Liver (tissue), 10 donors: ENCODE measurements at places on chromosomes 2 and 18.

- no peak for DNase-seq
These were observed 28.2 kb downstream of the SIX2 start for GRCh38 chr2:44980751-44981713.

DNA sequence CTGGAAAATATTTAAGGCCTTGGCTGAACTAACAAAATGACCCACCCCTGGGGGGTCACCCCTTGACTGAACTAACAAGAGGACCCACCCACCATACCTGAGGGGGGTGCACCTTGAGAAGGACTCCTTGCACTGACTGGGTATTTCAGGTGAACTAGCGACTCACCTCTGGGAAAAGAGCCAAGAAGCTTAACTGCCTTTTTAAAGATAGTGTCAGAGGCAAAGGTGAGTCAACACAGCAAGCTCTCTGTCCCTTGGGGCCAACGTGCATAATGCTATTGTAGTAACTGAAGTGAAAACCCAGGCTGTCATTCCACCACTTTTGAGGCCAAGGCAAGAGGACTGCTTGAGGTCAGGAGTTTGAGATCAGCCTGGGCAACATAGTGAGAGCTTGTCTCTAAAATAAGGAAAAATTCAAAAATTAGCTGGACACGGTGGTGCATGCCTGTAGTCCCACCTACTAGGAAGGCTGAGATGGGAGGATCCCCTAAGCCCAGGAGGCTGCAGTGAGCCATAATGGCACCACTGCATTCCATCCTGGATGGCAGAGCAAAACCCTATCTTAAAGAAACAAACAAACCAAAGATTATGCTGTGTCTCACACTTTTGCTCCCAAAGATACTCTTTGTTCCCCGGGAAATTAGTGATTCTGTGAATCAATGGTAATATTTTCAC is 36.4 kb upstream of the ZCCHC2 start:
- no peak for DNase-seq

DNA sequence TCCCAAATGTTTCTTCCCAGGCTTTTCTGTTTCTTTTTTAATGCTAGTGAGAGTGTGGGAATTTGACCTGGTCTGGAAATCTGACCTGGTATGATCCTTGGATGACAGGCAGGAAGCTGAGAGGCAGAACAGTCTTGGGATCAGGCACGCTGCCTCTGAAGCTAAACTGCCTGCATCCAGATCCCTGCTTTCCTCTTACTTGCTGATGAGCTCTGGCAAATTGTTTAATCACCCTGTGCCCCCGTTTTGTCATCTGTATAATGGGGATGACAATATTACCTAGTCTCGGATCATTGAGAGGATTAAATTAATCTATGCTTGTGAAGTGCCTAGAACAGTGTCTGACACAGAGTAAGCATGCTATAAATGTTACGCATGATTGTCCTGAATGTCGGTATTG is 3.3 kb downstream of the KLHL23 start:
- DNase-seq = no peak

DNA sequence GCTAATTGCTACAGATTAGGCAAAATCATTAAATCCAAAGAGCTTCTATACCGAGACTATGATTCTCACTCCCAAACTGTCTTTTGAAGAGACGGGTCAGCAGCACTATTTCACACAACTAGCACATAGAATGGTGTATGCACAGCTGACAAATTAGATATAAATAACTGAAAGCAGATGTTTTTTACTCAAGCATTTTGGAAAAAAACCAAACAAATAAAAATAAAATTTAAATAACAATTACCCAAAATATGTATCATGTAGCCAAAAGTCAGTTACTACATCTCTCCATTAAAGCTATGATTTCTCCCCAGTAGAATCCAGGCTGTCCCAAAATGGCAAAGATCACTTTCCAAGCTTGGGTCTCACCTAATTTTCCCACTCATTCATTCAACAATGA is 107.9 kb downstream of the TMEM163 start:
- DNase-seq = no peak

GRCh38 chr2:241776336-241777169 is at the start of gene GAL3ST2:
Gene GAL3ST2, plus strand, starts transcription at chr2:241776822. Its CDS starts 134 bp downstream, at chr2:241776956.
- DNase-seq = peak; percentile 27

- DNase-seq = no peak
These were observed 70.2 kb downstream of the NCKAP5 start for GRCh38 chr2:133497951-133498565.
